CD14-positive monocyte (primary cell): ENCODE measurements at places on chromosomes 16 and 17. TPM values are rescaled to one million over a fixed set of nuclear protein-coding genes. Genes with fewer than 3 reads are reported as not detected.

GRCh38 chr17:36463916-36464764, 22.3 kb upstream of the ZNHIT3 start:
- no peak for DNase-seq

The MMP28 gene
- polyA plus RNA-seq, result not detected in 2 replicates

GRCh38 chr17:81306491-81306890, 11.4 kb upstream of the SLC38A10 start:
- no peak for DNase-seq

DNA sequence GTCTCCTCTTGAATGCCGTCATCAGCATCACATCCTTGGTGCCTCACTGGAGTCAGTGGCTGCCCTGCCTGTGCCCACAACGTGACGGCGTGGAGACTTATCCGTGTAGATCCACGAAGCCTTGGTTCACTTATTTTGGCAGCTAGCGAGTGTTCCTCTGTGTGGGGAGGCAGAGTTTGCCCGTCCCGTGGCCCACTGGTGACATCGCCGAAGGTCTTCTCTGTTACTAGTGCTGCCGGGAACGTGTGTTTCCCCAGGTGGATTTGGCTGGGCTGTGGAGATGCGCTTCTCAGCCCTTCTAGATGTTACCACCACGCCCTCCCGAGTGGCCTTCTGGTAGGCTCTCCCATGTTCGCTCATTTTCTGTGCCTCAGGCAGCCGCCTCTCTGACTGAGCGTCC, 169.6 kb downstream of the SEC14L1 start:
- no peak for DNase-seq

DNA sequence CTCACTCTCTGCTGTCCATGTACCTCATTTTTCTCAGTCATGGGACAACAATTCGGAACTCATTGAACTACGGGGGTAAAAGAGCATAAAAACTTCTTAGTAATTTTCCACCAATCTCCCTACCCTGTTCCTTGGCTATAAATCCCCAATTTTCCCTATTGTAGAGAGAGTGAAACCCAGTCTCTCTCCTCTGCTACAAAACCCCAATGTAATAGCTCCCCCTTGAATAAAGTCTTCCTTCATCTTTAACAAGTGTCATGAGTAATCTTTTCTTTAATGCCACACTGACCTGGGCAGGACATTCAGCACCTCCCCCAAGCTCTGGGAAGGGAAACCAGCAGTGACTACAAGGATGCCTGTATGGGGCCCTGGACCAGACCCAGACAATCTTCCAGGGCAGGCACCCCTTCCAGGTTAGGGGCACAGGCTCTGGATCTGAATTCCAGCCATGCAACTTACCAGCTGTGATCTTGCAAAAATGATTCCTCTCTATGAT, 10.2 kb upstream of the EIF1 start:
- DNase-seq, result no peak

GRCh38 chr16:80741724-80742123, 62.7 kb downstream of the CDYL2 start:
- DNase-seq, result no peak

DNA sequence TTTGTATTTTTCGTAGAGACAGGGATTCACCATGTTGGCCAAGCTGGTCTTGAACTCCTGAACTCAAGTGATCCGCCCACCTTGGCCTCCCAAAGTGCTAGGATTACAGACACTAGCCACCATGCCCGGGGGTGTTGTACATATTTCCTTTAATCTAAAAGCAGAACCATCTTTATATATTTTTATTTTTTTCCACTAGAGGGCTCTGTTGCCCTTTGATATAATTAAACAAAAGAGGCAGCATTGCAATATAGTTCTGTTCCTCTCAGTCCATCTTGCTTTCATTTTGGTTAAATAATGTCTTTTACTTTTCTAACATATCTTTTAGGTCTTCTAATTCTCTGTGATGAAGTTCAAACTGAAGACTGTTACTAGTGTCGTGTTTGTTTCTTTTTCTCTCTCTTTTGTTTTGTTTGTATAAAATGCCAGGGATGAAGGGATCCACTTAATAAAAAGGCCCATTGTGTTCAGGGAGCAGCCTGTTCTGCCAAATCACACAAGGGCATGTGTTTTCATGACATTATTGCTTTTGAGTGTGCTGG, 23.4 kb downstream of the WWOX start:
- peak; percentile 50 for DNase-seq

DNA sequence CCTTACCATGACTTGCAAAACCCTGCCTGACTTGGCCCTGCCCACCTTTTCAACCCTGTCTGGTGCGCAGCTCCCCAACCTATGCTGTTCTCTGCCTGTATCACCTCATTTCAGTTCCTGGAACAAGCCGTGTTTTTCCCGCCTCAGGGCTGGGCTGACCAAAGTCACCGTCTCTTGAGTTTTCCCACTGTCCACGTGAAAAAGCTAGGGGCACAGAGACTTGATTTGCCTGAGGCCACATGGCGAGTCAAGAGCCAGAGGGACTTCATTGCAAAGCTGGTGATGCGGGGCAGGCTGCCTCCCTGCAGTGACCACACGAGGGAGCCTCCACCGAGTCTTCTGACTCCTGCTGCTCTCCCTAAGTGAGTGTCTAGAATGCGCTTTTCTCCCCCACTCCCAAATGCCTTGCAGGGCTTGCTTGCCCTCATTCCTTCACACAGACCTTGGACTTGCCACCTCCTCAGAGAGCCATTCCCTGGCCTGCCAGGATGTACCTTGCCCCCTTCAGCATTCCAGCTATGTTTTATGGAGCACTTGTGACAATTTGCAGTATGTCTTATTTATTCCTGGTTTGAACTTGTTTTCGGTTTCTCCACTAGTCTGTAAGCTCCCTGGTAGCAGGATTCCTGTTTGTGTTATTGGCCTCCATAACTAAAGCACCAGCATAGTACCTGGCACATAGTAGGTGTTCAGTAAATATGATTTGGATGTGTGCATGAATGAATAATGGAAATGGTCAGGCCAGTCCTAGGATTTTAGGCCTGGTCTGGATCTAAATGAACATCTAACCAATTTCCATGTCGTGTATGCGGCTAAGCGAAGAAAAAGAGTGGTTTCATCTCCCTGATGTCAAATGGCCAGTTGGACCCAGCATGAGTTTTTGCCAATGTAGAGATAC, 252.3 kb downstream of the SNX29 start:
- no peak for DNase-seq

DNA sequence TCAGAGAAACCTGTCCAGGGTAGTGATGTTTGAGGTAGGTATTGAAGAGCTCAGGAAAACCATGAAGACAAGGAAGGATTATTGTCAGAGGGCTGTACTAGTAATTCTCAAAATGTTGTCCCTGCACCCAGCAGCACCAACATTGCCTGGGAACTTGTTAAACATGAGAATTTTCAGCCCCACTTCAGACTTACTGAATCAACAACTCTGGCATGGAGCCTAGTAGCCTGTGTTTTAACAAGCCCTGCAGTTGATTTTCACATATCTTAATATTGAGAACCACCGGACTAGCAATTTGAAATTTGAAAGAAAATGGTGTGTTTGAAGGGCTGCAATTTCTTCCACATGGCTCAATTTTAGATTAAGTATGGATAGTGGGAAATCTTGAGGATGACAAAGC, 2.8 kb upstream of the KIF2B start:
- no peak for DNase-seq

- no peak for DNase-seq
These were observed 29.9 kb upstream of the LHX1 start for GRCh38 chr17:36907407-36907806.

GRCh38 chr17:69969897-69970296, 105.1 kb upstream of the KCNJ16 start:
- DNase-seq, result no peak

The KIF2B gene
- not detected for polyA plus RNA-seq

DNA sequence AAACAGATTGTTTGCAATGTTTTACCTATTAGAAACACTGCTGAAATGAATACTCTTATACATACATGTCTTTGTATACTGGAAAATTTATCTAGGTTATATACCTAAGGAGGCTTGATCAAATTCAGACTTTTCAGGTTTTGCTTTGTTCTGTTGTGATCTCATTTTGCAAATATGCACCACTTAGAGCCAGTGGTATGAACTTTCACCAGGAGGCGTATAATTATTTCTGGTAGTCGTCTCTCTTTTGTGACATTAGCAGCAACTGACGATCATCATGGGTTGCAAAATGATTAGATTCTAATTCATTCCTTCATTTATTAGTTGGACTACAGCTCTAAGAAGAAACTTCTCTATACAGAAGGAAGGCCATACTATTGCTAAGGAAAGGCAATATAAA, 26.9 kb downstream of the AP1G1 start:
- no peak for DNase-seq

The C1QL1 gene
- polyA plus RNA-seq, result not detected

The SMTNL2 gene
- polyA plus RNA-seq, result 0.04 TPM in 1 of 2 replicates, not detected in the other

- no peak for DNase-seq
These were observed 105.4 kb downstream of the ZNF423 start for GRCh38 chr16:49750341-49751000.

The TMIGD1 gene
- not detected in 2 replicates for polyA plus RNA-seq

DNA sequence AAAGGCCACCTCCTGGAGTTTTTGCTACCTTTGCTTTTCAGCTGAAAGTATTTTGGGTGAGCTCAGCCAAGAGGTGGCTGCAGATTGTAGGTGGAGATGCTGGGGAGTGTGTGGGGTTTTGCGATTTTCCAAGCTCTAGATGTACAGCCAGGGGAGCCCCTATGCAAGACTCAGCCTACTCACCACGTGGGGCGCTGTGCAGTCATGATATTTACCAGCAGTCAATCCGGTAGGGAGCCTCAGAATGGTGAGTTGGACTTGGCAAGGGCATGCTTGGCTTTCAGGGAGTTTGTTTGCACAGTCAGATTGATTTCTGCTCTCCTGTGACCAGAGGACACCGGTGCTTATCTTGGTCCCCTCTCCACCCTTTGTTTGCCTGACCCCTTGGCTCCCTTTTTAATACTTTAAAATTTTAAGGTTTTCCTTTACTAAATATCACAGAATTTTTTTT, 175.3 kb downstream of the UTP18 start:
- DNase-seq, result no peak

DNA sequence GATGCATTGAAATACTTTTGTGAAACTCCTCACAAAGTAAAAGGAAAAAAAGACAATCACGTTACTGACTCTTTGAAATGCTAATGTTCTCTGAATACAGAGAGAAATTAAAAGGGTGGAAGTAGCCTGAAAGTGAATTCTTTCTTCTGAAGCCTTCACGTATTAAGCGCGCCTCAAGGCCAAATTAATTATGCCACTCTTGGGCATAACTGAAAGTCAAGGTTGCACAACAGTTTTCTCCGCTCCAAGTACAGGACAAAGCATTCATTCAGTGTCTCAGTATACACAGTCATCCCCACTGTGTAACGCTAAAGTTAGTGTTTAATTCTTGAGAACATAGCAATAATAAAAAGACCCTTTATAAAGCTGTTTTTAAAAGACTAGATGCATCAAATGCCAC, 21.5 kb downstream of the PARN start:
- DNase-seq, result no peak

GRCh38 chr17:17300624-17301568, 2.3 kb upstream of the NT5M start:
- DNase-seq, result peak; percentile 33

- DNase-seq, result no peak
These were observed 2.7 kb downstream of the RNF43 start for GRCh38 chr17:58414596-58414997.

- no peak for DNase-seq
These were observed 63.9 kb downstream of the NXN start for GRCh38 chr17:915538-916201.

The KRT33A gene
- polyA plus RNA-seq, result not detected

The EPN3 gene
- not detected for polyA plus RNA-seq

DNA sequence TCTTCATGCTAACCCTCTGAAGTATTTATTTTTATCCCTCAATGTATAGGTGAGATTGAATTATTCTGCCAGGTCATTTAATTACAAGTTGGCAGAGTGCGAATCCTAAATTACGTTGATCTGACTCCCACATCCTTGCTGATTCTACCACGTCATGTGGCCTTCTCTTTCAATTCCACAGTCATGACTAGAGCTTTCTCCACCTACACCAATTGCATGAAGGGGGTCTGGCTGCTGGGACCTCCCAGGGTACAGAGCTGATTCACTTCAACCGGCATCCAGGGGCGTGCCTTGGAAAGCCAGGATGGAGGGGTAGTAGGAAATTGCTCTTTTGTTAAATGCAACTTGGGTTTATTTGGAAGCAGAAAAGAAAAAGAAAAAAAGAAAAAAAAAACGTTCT, 41.1 kb upstream of the CDH13 start:
- no peak for DNase-seq

The CDR2 gene
- 2.5 TPM for polyA plus RNA-seq

The CDRT15 gene
- not detected for polyA plus RNA-seq

The WNT9B gene
- not detected in 2 replicates for polyA plus RNA-seq

GRCh38 chr17:7560172-7561027, 1.3 kb upstream of the SENP3 start:
- DNase-seq, result peak; percentile 59

GRCh38 chr17:2798678-2799077, 2.4 kb downstream of the RAP1GAP2 start:
- DNase-seq, result no peak

GRCh38 chr16:2019518-2019920, at the start of gene NPW:
Gene NPW (plus strand): TSS chr16:2019785.
- DNase-seq, result no peak

DNA sequence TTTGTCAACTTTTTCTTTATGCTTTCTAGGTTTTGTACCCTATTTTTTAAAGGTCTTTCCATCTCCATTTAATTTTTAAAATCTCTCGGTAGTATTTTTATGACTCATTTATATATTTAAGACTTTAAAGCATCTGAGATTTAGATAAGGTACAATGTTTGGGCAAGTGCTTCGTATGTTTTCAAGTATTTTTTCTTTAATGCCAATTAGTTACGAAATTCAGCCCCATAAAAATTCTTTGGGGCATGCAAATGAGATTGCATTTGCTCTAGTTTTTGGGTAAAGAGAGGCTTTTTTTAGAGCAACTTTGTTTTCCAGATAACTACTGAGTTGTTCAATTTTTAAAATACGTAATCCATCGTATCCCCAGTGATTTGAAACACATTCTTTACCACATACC, 65.3 kb upstream of the CRHR1 start:
- no peak for DNase-seq

DNA sequence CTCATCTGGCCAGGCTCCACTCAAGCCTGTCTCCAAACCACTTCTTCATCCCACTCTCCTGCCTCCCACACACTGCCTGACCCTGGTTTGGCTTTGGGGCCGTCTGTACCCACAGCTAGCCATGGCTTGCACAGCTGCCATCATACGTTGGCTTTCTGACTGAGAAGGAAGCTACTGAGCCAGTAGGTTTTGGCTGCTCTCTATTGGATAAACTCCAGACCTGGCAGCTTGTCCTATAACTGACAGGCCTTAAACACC, 3.9 kb downstream of the MIF4GD start:
- DNase-seq, result no peak
